ENCODE measurements at places on chromosomes 5 and 9. TPM values are rescaled to one million over a fixed set of nuclear protein-coding genes. Genes with fewer than 3 reads are reported as not detected.

GRCh38 chr5:1526190-1526631 is 2.5 kb upstream of the LPCAT1 start:
- peak; percentile 74 for DNase-seq

Gene EIF4E1B
- total RNA-seq: not detected

GRCh38 chr5:147400881-147401280 is 109.0 kb downstream of the DPYSL3 start:
- no peak for DNase-seq

- DNase-seq: no peak
Observed at GRCh38 chr5:79526493-79526892, 12.6 kb upstream of the HOMER1 start.
